ENCODE measurements at places on chromosomes 3 and 15.

DNA sequence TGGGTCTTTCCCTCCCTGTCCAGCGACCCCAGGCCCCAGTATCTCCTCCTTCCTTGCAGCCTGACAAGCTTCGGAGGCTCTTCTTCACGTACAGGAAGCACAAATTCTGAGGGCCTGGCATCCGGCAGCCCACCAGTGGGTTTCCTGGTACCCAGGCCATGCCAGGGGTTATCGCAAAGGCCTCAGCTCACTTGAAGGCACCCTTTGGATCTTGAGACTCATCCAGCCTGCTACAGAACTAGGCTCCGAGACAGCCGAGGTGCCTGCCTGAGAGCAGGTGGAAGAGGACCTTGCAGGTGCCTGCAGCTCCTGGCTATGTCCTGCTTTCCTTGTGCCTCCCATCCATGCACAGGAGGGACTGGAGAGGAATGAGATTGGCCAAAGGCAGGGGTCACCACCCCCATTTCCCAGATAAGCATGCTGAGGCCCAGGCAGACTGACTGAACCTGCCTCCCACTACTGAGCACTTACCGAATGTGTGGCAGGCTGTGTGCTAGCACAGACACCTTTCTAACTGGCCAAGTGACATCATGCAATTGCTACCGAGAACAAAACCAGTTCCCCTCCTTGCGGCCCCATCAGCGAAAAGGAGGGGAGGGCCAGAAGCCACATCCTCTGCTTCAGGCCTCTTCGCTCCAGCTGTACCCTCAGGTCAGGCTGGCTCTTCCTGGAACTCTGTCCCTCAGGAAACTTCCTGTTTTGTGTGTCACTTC lies 11.2 kb downstream of the SH2D7 start:
- DNase-seq, result no peak

DNA sequence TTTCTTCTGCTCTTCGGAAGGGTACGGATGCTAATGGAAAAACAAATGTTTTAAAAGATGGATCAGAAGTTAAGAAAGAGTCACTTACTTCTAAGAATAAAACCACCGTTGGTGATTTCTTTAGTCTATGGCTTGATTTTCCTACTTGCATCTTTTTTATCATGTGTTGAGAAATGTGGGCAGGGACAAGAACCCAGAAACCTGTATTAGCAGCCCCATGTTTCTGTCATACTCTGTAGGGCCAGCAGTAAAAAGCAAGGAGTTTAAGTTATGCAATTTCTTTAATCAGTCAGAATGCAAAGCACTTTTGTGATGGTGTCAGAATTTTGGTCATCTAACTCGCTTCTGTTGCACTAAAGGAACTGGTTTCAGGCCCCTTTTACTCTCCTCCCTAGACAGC lies 150.0 kb downstream of the MEIS2 start:
- DNase-seq, result no peak

DNA sequence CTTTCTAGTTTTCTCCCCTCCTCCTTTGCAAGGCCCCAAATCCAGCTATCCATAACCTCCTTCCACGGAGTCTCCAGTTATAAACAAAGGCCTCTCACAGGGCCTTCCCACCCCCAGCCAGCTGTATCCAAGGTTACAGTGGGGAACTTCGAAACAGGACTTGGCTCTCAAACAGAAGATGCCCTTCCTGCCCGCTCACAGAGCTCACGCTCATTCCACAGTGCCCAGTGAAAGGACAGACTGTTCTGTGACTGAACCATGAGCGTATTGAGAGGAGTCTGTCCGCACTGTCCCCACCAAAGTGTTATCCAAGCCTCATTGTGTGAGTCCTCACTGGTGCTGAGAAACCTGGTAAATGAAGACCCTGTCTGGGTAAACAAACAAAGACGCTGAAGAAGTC lies 35.4 kb downstream of the ARHGAP31 start:
- DNase-seq, result no peak

- no peak for DNase-seq
Measured at GRCh38 chr15:92091155-92091734, 237.7 kb downstream of the SLCO3A1 start.

DNA sequence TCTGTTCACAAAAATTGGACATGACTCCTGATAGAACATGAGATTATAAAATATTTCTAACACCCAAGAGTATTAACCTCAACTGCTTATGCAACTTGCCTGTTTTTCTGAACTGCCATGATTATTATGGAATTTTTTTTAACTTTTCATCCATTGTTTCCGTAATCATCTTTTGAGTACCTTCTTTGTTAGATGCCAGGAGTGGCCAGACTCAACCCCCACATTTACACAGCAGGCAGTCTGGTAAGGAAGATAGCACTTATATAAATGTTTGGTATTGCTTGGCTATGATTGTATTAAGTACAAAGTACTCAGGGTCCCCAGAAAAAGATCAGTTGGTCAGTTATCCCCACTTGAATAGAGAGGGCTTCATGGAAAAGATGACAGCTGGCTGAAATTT lies 74.3 kb downstream of the CRYBG3 start:
- DNase-seq, result no peak

- DNase-seq, result no peak
Measured at GRCh38 chr3:170724599-170725280, 138.9 kb upstream of the SLC7A14 start.

- DNase-seq, result no peak
Measured at GRCh38 chr3:52882377-52882776, 15.0 kb downstream of the STIMATE start.

GRCh38 chr3:185630182-185630622 lies 44.1 kb downstream of the SENP2 start:
- DNase-seq, result no peak

- DNase-seq, result no peak
Measured at GRCh38 chr3:181541414-181541813, 170.3 kb upstream of the SOX2 start.

DNA sequence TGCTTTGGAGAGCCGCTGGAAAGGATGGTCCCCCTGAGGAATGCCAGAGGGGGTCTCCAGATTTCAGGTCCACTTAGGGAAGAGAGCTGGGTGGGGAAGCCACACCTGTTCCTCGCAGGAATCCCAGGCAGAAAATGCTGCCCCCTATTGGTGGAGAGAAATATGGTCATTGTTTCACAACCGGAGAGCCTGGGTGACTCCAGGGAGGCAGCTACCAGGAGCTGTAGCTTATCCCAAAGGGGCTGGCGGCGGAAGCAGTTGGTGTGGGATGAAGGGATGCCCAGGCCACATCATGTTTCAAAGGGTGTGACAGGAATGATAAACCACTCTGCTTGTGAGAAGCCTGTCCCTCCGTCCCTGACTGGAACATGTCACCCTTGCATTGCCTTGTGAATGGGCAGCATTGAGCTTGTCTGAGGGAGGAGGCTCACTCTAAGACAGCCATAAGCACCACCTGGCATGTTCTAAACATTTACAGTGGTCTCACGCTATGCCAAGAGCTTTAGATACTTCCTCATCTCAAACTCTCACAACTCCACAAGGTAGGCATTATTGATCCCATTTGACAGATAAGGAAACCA lies 34.5 kb downstream of the POMGNT2 start:
- DNase-seq, result peak; percentile 17

GRCh38 chr3:11410564-11410963 lies 138.4 kb downstream of the ATG7 start:
- DNase-seq, result no peak

GRCh38 chr3:113514265-113514769 lies 639 bp downstream of the SPICE1 start:
- DNase-seq, result no peak

DNA sequence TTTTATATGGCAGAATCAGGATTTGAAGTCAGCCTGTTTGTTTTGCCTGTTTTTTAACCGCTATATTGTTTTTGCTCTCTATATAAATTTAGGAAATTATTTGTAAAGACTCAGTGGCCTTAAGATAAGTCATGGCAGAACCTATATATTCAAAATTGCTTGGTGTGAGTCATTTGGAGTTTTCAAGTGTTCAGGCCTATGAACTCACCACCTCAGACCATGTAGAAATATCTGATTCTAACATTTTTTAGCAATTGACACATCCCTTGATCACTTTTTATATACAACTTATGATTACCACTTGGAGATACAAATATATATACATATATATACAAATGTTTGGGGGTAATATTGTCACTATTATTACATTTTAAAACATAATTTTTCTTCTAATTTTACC lies 95.7 kb downstream of the VGLL3 start:
- no peak for DNase-seq

- DNase-seq, result no peak
Measured at GRCh38 chr15:28786521-28786920, 61.9 kb downstream of the GOLGA6L7 start.

GRCh38 chr15:93658026-93658816 lies 569.2 kb upstream of the RGMA start:
- no peak for DNase-seq

DNA sequence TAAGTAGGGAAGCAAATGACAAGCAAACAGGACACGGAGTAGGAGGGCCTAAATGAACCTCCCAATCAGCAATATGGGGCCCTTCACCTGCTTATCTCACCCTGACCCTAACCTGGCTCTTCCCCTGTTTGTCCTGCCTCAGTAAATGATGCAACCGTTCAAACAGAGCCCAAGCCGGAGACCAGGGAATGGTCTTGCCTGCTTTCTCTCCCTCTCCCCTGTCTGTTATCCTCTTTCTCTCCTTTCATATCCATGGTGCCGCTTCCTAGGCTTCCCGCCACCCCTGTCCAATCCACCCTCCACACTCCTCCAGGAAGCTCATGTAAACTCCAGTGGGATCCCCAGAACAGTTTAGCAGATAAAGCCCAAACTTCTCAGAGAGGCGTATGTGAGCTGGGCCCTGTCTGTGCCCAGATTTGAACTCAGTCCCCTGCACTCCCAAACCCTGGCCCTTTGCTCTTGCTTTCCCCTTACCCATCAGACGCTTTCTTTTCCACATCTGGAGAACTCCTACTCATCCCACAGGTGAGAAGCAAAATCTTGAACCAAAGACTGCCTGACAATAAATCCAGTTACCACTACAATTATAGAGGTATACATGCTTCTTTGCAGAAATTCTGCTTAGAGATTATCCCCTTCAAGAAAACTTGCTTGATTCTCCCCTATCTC lies 45.7 kb upstream of the STT3B start:
- no peak for DNase-seq

DNA sequence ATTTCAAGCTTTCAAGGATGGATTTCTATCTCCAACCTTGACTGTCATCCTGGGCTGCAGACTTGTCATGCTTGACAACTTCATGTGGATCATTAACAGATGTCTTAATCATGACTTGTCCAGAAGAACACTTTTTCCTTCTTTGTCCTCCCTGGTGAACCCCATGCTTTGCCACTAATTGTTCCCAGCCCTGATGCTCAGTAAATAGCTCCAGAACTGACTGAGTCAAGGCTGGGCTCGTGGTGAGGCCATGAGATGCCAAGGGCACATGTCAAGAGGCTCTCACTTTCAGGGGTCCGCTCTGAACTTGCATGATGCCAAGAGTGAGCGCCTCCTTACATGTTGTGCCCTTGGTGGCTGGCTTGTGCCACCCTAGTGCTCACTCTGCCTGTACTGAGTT lies 48.9 kb upstream of the KY start:
- DNase-seq, result no peak

GRCh38 chr15:40693904-40694687 lies 878 bp upstream of the RAD51 start:
- no peak for DNase-seq

DNA sequence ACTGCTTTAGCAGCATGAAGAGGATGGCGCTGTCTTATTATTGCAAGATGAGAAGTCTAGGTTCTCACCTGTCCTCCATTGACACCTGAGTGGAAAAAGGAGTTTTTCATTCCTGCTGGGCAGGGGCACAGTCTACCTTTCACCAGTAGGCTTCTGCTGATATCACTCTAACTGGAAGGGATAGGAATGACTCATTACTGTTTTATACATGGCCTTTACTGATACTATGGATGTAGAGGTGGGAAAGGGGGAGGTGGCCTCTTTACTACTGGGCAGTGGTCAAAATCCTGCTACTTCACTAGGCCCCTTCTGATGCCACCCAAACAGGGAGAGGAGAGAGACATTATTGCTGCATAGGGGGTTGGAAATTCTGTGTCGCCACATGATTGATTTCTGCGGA lies 97.8 kb downstream of the BBX start:
- no peak for DNase-seq

GRCh38 chr3:126487151-126487771 lies 11.6 kb upstream of the ZXDC start:
- no peak for DNase-seq

- no peak for DNase-seq
Measured at GRCh38 chr3:13352621-13353131, 67.4 kb downstream of the NUP210 start.

DNA sequence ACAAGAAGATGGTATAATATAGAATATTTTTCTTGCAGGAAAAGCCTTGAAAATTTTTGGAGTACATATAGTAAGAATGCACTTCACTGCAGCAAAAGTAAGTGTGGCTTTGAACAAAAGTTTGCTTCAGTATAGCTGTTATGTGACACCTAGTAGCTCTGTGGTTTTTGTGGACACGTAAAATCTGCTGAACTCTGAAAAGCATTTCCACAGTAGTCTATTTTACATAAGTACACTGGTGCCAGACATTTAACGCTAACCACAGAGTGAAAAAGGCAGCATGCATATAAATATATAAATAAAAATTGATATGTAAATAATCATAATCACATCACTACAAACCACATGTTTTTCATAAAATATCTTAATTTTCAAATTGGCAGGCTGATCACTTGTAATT lies 39.8 kb downstream of the CGGBP1 start:
- DNase-seq, result no peak

GRCh38 chr3:48555231-48555948 lies 1.2 kb downstream of the PFKFB4 start:
- DNase-seq, result no peak

GRCh38 chr3:148453781-148454191 lies 243.9 kb upstream of the AGTR1 start:
- DNase-seq, result no peak

- no peak for DNase-seq
Measured at GRCh38 chr15:81152339-81152738, 18.3 kb downstream of the CFAP161 start.

GRCh38 chr15:36887214-36887961 lies 213.0 kb downstream of the MEIS2 start:
- no peak for DNase-seq

DNA sequence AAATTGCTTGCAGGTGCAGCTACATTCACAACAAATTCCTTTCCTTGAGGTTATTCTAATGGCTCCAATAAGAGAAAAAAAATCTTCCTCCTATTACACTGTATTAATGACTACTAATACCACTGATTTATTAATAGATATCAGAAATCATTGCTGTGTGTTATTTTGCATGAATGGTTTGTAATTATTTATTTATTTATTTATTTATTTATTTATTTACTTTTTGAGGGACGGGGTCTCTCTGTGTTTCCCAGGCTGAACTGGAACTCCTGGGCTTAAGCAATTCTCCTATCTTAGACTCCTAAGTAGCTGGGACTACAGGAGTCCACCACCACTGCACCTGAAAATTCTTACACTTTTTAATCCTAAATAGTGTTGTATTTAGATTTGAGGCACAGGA lies 390.4 kb downstream of the SI start:
- no peak for DNase-seq

GRCh38 chr3:142497729-142498128 lies 49.9 kb upstream of the XRN1 start:
- no peak for DNase-seq

GRCh38 chr15:95459273-95459672 lies 871.2 kb upstream of the NR2F2 start:
- DNase-seq, result no peak

- no peak for DNase-seq
Measured at GRCh38 chr3:52683611-52684010, 2.1 kb downstream of the PBRM1 start.

Measured in activated CD4-positive, alpha-beta T cell treated with anti-CD3 and anti-CD28 coated beads, Interleukin-2, amount 50 U/mL, for 24 hours (primary cell).